AG09309 (cell line): ENCODE measurements at places on chromosomes 1 and 21.
A peak's percentile ranks its signal among the peaks of the same experiment; 100 is the strongest.

DNA sequence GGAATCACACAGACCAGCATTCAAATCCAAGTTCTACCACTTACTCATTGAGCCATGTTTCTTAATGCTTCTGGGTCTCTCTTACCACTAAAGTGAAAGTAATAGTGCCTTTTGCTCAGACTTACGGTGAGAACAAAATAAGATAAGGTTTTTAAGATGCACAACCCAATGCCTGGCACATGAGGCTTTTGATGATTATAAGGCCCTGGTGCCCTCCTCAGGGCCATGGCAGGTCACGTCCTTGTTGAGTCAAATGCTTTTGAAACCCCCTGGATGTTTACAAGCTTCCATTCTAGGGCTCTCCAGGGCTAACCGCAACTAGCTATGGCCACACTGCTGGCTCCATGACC, 76.0 kb downstream of the TENT5C start:
- no peak for DNase-seq

DNA sequence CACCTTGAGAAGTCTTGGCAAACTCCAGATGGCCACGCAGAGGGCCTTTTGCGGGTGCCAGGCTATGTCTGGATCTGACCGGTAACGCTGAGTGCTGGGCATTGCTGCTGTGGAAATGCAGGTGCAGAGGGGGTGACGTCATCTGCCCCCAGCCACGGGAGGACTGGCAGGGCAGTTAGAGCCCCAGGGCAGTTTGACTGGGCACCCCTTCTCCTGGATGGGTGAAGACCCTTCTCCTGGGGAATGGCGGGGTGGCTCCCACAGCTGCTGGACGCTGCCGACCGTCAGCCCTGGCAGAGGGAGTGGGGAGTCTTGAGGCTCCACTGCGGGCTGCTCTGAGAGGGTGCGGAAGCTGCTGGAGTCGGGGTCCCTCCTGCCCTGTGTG, 12.6 kb upstream of the EDN2 start:
- DNase-seq = no peak

- no peak for DNase-seq
Observed at GRCh38 chr1:200118779-200119505, 91.4 kb downstream of the NR5A2 start.

DNA sequence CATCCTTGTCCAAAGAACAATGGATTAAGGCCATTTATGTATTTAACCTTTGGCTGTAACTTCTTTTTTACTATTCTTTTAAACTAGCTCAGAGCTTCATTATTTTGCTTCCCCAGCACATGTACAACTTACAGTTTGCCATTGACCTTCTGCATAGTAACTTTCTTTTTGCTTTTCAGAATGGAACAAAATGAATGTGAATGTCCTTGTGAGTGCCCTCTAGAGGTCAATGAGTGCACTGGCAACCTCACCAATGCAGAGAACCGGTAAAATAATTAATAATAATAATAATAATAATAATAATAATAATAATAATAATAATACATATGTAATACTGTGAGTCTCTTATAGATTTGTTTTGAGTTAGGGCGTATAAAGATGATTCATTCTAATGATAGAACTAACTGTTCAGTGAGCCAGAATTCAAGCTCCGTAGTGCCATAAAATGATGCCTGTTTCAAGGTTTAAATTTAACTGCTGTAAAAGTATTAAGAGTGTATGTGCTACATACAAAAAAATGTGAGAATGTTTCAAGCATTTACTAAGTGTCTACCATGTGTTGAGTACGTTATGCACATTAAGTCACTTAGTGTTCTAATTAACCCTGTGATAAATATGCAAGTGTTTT, 69.0 kb upstream of the RAVER2 start:
- no peak for DNase-seq

GRCh38 chr1:6614019-6614928, 743 bp downstream of the PHF13 start:
- no peak for DNase-seq

GRCh38 chr1:31095298-31095981, 29.9 kb upstream of the PUM1 start:
- DNase-seq = peak; percentile 52

DNA sequence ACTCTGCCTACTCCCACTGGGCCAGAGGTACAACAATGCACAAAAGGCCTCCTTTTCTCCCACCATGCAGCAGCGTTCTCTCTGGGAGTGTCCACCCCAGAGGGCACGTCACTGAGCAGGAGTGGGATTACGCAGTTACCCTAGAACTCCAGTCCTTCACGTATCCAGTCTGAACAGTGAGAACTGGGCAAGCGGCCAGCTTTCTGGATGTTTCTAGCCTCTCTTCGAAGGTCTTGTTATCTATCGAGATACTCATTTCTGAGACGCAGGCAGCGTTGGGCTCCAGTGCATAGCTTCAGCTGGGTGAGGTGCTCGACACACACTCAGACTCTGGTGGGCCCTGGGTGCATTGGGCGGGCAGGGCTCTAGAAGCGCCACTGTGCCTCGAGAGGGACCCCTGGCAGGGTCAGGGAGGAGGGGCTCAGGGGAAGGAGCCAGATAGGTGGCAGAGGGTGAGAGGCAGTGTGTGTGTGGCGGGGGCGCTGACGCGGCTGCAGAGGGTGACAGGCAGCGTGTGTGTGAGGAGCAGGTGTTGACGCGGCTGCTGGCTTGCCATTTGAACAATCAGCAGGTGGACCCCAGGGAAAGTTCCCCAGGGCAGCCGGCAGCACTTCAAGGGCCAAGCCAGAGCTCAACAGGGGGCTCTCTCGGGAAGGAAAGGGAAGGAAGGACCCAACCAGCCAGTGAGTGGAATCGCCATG, 27.9 kb downstream of the PRDM15 start:
- no peak for DNase-seq

GRCh38 chr1:227356620-227357146, 38.4 kb upstream of the CDC42BPA start:
- DNase-seq = no peak

DNA sequence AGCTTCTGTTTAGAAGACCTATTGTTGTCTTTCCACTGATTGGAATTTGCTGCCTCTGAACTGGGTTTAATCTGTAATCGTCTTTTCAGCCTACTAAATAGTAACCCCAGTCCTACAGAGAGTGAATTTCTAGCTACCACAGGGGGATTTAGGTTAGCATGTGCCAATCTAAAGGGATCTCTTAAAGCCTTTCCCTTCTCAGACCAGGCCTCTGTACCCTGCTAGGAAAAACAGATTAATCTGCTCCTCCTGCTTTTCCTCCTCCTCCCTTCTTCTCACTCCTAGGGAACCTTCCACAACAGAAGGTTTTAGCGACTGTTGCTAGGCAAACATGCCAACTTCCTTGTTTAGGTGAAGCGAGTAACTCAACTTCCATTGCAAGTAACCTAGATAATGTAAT, 1.3 kb upstream of the RC3H1 start:
- DNase-seq = no peak

DNA sequence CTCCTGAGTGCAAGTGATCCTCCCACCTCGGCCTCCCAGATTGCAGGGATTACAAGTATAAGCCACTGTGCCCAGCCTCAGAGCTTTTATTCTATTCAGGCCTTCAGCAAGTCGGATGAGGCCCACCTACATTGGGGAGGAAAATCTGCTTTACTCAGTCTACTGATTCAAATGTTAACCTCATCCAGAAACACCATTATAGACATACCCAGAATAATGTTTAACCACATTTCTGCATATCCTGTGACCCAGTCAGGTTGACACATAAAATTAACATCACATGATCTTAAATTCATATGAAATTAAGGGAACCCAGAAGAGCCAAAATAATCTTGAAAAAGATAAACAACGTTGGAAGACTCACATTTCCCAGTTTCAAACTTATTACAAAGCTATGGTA, 14.9 kb downstream of the IL20 start:
- no peak for DNase-seq

DNA sequence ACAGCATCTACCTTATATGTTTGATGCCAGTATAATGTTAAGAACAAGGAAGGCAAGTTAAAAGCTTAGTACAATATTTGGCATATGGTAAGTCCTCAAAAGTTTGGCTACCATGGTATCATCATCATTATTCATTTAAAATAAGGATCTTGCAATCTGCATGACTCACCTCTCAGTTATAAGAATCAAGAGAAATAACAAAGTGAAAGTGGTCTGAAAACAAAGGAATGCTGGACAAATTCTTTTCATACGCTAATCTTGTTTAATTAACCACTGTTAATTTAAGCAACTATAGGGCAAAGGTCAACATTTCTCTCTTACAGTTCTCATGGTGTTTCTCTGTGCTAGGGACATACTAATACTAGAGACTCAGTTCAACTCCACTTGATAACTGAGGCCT, 13.0 kb upstream of the CLDN19 start:
- peak; percentile 32 for DNase-seq

- DNase-seq = no peak
Observed at GRCh38 chr1:167440345-167440744, 78.0 kb downstream of the CD247 start.

DNA sequence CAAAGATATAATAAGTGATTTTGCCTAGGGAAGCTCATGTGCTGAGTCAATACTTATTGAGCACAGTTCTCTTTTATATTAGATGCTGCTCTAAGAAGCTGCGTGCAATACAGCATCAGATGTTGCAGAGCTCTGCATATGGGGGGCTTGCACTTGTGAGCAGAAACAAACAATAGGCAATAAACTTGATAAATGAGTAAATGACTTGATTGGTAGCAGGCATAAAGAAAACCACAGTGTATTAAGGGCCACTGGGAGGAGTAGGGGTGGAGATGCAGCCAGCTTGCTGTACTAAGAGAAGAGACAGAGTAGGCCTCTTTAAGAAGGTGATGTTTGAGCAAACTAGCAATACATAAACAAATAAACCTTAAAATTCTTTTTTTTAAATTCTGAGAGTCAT, 598.5 kb upstream of the ADAMTS5 start:
- no peak for DNase-seq

DNA sequence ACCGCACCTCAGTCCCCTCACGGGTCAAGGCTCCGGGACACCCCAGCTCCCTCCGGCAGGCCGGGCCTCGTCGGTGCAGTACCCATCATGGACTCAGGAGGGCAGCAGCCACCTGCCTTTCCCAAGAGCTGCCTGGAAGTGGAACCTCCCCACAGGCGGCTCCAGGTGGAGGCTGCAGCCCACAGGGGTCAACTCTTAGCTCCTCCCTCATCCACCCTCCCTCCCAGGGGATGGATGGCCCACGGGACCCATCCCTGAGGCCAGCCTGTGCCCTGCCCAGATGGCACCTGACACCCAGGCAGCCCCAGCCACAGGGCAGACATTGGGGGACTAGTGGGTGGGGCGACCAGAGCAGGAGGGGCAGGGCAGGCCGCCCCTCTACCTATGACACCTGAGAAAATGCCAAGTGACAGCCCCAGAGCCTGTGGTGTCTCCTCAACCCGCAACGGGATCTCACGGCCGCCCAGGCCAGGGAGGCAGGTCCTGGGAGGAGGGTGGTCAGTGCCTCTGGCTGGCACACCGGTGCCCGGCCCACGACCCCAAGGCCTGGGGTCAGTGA, 1.2 kb upstream of the ARHGEF16 start:
- peak; percentile 3 for DNase-seq

- no peak for DNase-seq
Observed at GRCh38 chr21:37522641-37523295, 156.2 kb downstream of the DYRK1A start.

- no peak for DNase-seq
Observed at GRCh38 chr1:186813420-186813819, 15.3 kb upstream of the PLA2G4A start.

DNA sequence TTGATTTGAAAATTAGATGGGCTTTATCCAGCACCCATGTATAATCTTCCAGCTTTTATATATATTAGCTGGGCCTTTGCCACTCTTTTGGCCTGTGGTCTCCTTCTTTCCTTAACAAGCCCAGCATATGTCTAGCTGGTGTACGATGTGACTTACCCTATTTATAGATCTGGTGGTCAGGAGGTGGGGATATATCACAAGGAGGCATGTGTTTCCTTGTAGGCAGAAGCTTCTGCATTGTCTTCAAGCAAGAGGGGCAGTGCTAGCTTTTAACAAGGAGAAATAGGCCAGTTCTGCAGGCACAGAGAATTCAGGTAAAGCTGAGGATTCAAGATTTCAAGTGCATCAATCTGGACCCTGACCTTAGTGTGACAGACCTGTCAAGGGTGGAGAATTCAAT, 38.0 kb upstream of the DNASE2B start:
- DNase-seq = no peak

DNA sequence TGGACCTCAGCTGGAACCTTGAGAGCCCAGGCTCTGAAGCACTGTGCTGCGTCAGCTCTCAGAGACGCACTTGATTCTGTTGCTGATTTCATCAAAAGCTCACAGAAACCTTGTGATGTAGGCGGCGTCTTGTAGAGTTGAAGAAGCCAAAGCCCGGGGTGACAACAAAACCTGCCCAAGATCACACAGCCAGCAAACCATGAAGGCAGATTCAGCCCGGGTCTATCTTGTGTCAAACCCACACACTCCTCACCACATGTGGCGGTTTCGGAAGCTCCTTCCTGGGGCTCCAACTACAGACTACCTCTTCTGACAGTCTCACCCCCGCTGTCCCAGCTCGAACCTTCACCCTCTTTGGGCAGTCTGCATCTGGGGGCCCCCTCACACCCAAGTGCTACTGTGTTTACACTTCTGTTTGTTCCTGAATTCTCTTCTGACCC, 50.4 kb downstream of the TENT5C start:
- DNase-seq = no peak

GRCh38 chr1:69498711-69499110, 69.0 kb upstream of the LRRC7 start:
- no peak for DNase-seq

- DNase-seq = no peak
Observed at GRCh38 chr1:237186675-237187074, 144.7 kb downstream of the RYR2 start.

- DNase-seq = no peak
Observed at GRCh38 chr1:182415789-182416188, 15.3 kb upstream of the TEDDM1 start.

GRCh38 chr1:173190101-173190936, 16.8 kb downstream of the TNFSF4 start:
- DNase-seq = no peak

DNA sequence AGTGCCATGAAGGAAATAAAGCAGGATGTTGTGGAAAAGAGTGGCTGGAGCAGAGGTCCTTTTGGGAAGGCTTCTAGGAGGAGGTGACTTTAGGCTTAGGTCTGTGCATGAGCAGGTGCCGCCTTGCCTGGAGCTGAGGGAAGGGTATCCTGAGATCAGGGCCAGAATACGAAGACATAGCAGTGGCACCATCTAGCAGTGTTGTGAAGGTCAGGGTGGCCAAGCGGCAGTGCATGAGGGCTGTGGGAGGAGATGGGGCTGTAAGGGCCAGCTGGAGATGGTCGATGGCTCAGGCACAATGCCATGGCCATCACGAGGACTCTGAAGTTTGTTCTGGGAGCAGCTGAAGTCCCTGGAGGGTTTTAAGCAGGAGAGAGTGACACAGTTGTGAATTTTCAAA, 219.5 kb downstream of the PTPRU start:
- no peak for DNase-seq

GRCh38 chr1:67612788-67613241, 72.2 kb upstream of the GADD45A start:
- no peak for DNase-seq

GRCh38 chr1:220768126-220768601, 18.5 kb upstream of the MTARC1 start:
- no peak for DNase-seq

- DNase-seq = no peak
Observed at GRCh38 chr1:5818755-5819154, 173.5 kb downstream of the NPHP4 start.

GRCh38 chr1:41742219-41742618, 176.5 kb downstream of the HIVEP3 start:
- peak; percentile 52 for DNase-seq
